ENCODE measurements at places on chromosomes 3 and 15. TPM values are rescaled to one million over a fixed set of nuclear protein-coding genes. Genes with fewer than 3 reads are reported as not detected.

Gene ARRDC4
- total RNA-seq: 0.18 TPM

Gene ASB14
- total RNA-seq: not detected

Gene RTP1
- not detected for total RNA-seq

Gene SPINK8
- total RNA-seq: not detected

Gene DUOX2
- total RNA-seq: not detected

Gene GRIP2
- 0.08 TPM for total RNA-seq

All from activated CD4-positive, alpha-beta memory T cell treated with anti-CD3 and anti-CD28 coated beads, Interleukin-2, amount 10 ng/mL, durations not matched to agents 7 days and 5 days (primary cell).